ENCODE measurements at places on chromosomes 11 and 22.

DNA sequence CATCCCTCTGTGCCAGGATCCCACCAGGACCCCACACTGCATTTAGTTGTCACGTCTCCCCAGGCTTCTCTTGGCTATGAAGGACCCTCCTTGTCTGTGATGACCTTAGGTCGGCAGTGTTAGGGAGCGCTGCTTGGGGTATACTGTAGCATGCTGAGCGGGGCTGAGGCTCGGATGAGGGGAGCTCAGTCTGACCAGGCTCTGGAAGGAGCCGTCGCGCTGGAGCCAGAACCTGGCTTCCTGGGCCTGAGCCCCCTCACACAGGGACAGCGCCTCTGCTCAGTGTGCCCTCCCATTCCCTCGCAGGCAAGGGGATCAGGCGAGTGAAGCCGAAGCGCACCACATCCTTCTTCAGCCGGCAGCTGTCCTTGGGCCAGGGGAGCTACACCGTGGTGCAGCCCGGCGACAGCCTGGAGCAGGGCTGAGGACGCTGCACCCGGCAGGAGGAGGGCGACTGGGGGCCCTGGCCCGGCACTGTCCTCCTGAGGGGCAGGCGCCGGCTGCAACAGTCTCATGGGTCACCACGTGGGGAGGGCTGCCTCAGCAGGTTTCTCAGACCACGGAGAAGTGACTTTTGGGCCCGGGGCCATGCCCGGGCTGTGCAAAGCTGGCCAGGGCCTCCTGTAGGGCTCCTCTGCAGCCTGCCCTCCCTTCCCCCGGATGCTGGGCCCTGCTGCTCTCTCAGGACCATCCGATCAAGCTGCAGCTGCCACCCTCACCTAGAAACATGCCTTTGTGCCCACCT, 11.5 kb upstream of the NEAT1 start:
- no peak for DNase-seq

DNA sequence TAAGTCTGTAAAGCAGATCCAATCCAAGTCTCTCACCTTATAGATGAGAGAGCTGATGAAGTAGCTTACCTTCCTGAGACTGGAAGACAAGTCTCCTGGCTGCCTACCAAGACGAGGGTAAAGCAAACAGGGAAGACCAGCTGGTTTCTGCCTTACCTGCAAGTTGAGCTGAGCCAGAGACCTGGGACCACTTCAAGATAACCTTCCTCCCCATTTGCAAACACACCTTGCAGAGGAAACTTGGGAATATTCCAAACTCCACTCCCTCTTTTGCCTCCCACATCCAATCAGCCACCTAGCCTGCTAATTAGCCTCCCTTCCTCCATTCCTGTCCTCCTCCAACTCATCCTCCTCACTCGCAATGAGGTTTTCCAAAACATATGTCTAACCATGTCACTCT, 23.4 kb upstream of the ROBO3 start:
- no peak for DNase-seq

DNA sequence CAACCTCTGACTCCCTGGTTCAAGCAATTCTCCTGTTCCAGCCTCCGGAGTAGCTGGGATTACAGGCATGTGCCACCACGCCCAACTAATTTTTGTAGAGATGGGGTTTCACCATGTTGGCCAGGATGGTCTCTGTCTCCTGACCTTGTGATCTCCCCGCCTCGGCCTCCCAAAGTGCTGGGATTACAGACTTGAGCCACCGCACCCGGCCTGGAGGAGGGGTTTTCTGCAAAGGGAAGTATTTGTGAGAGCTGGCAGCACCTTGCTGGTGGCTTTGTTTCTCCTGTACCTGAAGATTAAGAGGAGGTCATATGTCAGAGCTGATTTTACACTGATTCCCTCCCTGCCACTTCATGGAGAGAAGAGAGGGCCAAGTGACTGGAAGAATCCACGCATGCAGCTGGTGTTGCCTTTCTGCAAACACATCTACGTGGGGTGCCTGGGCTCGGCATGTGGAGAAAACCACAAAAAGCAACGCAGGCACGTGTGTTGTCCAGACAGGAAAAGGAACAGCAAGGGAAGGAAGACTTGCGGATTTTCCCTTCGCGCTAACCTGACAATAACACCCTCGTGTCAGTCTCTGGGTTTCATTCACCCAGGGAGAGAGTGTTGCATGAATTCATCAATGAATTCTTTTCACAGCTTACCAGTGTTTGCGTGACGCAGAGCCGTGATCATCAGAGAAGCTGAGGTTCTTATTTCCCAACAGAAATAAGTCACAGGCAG, 61.9 kb downstream of the TSPAN18 start:
- no peak for DNase-seq

DNA sequence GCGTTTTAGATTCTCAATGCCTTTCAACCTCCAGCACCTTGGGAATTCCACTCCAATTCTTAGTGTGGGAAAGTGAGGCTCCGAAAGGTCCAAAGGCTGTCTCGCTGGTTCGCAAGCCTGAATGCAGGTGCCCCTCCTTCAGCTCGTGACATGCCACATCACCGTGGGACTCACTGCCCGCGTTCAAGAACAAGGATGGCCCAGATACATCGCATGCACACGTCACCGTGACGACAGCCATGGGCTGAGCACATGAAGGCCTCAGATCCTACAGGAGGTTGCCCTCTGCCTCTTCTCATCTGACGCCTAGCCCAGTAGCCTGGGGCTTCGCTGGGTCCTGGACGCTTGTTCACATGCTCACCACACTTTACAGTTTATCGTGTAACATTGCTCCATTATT, 4.4 kb upstream of the LINC01488 start:
- DNase-seq, result no peak

DNA sequence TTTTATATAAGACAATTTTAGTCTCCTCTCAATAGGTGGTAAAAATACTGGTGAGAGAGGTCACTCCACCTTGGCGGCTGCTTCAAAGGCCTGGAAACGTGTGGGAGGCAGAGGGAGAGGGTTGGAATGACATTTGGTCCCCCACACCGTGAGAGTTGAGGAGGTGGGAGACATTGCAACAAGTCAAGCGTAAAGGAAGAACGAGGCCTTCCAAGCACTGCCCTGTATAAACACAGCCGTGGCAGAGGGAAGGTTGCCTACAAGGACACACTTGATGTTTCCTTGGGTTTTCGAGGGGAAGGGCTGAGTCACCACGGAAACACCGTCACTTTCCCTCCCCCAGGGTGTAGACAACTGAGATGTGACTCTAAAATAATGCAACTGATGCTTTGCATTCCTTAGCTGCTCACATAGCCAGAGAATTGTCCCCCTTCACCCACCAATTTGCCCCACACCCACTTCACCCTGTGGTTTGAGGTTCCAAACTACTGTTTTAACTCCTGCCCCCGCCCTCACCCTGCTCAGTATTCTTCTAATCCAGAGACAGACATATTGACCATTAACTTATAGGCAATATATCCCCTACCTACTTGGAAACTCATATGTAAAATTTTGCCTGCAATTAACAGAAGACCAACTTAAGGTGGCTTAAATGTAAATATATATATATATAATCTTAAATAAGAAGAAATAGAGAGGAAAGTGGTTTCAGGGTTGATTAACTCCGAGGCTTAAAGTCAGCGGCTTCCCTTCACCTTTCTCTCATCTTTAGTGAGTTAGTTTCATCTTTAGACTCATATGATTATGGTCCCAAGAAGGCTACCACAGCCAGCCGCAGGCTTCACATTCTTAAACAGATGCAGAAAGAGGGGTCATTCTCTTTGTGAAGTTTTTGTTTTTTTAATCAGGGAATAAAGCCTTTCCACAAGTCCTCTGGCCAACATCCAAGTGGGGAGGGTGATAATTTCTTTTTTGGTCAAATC, 54.1 kb upstream of the BDNF start:
- DNase-seq, result peak; percentile 1

DNA sequence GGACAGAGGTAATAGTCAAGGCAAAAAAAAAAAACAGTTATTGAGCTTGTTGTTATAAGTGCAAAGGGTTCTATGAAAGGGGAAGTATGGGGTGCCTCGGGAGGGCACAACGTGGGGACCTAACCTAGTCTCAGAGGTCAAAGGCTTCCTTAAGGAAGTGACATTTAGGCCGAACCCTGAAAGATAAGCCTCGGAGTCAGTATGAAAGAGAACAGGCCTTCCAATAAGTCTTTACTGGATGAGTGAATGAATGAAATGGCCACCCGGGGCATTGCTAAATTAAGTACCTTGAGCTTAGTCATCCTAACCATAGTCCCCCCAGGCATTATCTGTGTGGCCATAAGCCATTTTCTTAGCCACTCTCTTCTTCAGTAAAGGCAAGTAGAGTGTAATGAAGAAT, 19.7 kb downstream of the FLI1 start:
- peak; percentile 87 for DNase-seq

DNA sequence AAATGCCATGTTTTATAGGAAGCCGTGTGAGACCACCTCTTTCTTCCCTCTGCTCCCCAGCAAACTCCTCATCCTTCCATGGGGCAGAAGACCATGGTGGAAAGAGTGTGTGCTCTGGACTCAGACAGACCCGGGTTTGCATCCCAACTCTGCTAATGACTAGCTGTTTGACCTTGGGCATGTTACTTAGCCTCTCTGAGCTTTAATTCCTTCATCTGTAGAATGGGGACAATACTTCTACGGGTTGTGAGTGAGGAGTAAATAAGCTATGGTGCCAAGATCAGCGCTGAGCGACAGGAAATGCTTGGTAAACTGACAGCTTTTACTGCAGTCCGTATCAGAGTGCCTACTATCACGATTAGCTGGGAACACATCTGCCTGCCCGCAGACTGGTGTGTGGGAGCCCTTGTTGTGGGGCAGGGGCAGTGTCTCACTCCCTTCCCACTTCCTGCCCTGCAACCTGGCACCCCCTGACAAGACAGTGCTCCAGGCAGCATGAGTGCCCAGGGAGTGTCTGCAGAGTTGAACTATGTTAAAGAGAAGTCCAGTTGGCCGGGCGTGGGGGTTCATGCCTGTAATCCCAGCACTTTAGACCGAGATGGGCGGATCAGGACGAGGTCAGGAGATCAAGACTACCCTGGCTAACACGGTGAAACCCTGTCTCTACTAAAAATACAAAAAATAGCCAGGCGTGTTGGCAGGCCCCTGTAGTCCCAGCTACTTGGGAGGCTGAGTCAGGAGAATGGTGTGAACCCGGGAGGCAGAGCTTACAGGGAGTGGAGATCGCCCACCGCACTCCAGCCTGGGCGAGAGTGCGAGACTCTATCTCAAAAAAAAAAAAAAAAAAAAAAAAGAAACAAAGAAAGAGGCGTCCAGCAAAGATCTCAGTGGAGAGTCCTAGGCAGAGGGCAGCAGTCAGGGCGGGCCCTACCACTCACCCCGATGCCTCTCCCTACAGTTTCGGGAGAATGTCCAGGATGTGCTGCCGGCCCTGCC, 2.2 kb downstream of the SEC14L2 start:
- DNase-seq, result peak; percentile 83

- peak; percentile 76 for DNase-seq
These were observed 195.3 kb downstream of the BRD1 start for GRCh38 chr22:49632199-49633009.

- DNase-seq, result no peak
These were observed 554.7 kb downstream of the MIAT start for GRCh38 chr22:27212102-27212501.

- peak; percentile 92 for DNase-seq
These were observed 31.9 kb downstream of the FLI1 start for GRCh38 chr11:128725630-128726319.

GRCh38 chr11:13384908-13385640, 77.9 kb downstream of the BTBD10 start:
- DNase-seq, result peak; percentile 45

All from NB4 (cell line).